Bronchial epithelial cell (primary cell): ENCODE measurements at places on chromosomes 16 and 17.

GRCh38 chr17:66764506-66764905 lies 70.4 kb upstream of the CACNG5 start:
- DNase-seq, result no peak

DNA sequence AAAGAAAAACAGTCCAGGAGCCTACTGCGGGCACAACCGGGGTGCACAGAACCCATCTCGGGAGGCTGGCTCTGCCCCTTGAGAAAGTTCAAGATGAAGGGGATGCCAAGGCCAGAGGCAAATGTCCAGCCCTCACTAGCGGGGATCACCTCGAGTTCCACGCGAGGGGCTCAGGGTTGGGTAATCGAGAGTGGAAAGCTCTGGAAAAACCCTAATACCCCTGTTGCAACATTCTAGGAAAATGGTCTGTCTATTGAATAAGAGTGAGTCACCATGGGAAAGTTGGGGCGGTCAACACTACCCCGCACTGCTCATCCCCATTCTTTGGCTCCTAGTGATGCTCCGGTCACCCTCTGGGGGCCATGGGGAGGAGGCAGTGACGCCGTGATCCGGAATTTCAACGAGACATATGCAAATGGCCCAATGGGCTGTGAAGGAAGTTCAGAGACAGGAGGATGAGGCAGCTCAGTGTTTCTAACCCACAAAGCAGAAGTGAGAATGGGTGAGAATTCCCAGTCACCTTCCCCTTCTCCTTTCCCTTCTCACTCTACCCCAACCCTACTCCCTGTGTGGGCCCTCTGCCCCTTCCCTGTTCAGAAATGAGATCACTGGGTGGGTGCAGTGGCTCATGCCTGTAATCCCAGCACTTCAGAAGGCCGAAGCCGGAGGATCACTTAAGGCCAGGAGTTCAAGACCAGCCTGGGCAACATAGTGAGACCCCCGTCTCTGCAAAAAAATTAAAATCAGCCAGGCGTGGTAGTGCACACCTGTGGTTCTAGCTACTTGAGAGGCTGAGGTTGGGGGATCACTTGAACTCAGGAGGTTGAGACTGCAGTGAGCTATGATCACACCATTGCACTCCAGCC lies 22.4 kb downstream of the SOCS3 start:
- DNase-seq, result peak; percentile 94

DNA sequence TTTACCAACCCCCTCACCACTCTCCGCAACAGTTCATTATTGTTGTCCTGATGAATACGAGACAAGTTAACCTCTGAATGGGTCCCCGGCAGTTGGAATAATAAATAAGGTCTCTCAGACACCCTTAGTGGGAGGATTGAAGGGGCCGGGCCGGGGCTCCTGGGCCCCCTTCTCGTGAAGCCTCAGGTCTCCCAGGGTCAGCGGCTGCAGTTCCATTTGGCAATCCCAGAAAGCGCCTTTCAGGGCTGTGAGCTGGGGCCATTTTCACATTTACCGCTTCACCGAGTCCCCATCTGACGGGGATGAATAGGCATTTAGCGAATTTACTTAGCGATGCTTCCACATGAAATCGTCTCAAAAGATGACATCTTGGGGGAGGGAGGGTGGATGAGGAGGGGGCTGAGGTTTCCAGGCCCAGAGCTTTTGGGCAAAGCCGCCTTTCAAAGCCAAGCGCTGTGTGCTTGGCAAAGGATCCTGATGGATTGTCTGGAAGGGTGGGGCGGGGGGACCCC lies 309.8 kb downstream of the XYLT1 start:
- DNase-seq, result no peak

- no peak for DNase-seq
Observed at GRCh38 chr16:66228792-66229191, 137.7 kb upstream of the CDH5 start.

DNA sequence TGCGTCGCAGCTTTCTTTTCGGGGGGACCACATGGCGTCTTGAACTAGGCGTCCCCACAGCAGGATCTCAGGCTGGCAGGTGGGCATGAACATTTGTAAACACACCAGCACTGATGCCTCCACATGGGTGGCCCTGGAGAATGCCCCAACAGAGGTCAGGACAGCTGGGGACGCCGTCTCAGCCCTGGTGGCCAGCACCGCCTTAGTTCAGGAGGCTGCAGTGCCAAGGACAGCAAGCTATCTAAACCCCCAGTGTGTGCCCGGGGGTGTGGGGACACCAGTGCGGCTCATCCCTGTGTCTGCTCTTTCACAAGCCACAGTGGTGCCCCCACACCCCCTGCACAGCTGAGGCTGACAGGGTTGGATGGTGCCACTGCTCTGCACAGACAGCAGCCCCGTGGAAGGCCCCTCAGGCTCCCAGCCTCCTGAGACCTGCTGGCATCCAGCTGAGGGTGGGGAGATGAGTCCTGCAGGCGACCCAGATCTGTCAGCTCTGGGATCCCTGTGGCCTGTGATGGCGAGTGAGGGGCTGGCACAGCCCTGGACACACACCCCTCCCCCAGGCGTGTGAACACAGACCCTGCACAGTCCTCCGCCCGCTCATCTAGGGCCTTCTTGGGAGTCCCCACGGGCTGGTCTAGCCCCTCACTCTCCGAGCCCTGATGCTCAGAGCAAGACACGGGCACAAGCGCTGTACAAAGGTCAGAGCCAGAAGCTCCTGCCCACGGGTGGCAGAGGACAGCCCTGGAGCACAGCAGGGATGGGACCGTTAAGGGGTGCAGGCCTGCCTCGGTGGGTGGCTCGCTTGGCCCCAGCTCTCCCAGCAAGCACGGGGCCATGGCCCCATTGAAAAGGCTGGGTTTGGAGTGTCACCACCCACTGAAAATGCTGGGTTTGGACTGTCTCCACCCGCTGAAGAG lies 10.7 kb downstream of the FSCN2 start:
- no peak for DNase-seq

DNA sequence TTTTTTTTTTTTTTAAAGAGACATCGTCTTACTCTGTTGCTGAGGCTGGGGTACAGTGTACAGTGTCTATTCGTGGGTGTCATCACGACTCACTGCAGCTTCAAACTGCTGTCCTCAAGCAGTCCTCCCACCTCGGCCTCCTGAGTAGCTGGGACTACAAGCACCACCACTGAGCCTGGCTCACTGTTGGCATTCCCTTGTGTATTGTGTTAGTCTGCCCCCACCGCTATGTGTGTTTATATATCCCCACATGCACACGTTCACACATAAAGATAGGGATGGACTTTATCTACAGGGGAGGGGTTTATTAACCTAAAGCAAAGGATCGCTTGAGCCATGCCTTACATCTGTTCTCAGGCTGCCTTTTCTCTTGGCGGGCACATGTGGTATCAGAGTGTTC lies 63.8 kb downstream of the SEC14L1 start:
- DNase-seq, result no peak

- DNase-seq, result no peak
Observed at GRCh38 chr17:57033296-57033695, 51.8 kb upstream of the AKAP1 start.

- no peak for DNase-seq
Observed at GRCh38 chr16:19288872-19289799, 3.6 kb downstream of the CLEC19A start.

DNA sequence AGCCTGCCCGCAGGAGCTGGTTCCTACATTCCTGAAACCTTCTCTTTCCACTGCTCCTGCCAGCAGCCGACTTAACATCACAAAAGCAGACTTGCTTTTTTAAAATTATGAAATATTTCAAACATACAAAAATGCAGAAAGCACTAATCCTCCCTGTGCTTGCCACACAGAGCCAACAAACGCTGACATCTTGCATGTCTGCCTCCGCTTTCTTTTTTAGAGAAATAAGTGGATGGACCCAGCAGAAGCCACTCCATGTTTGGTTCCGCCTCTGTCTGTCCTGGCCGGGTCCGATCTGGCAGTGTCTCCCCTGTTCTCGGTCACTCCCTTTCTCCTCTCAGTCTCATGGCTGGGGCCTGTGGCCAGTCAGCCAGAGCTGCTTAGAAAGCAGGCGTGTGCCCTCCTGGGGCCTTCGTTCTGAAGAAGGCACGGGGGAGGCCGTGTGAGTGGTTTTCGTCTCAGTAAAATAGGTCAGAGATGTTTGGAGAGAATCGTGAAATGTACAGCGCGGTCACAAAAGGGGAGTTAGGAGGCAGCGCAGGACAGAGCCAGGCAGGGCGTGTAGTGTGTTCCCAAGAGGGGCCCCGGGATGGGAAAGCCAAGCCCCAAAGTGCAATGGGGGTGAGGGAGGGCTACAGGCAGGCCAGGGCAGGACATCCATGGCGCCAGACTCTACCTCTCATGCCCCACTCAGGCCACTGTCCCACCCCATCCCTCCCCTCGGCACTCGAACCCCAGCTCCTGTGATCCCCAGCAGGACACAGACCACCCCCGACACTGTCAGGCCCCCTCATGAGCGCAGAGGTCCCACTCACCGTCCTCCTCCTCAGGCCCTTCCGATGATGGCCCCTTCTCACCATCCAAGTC lies 23.2 kb downstream of the MXRA7 start:
- no peak for DNase-seq

- peak; percentile 85 for DNase-seq
Observed at GRCh38 chr17:46063241-46063640, 64.2 kb downstream of the STH start.

DNA sequence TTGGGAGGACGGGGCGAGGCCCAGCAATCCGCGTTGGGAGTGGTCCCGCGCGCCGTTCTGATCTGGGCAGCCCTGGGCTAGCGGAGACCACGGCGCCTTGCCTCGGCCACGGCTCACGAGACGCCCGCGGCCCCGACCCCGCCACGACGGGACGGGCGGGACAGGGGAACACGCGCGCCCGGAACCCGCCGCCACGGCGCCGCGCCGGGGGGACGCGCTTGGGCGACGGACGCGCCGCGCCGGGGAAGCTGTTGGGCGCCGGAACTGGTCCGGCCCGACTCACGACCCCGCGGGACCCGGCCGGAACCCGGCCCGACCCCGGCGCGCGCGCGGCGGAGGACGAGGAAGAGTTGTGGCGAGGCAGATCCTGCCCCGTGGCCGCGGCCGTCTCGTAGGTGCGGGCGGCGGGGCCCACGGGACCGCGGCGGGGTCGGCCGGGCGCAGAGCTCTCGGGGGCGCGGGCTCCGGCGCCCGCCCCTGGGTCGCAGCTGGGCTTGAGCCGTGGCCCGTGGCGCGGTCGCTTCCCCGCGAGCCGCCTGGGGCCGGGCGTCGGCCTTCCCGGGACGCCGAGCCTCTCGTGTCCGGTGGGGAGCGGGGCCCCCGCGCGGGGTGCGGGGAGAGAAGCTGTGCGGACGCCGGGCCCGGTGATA lies at the start of gene ACSF3:
Gene ACSF3, plus strand, starts transcription at position 251 of the 650 bp plus-strand sequence. CDS start 6,830 bp downstream, outside the sequence.
- no peak for DNase-seq

DNA sequence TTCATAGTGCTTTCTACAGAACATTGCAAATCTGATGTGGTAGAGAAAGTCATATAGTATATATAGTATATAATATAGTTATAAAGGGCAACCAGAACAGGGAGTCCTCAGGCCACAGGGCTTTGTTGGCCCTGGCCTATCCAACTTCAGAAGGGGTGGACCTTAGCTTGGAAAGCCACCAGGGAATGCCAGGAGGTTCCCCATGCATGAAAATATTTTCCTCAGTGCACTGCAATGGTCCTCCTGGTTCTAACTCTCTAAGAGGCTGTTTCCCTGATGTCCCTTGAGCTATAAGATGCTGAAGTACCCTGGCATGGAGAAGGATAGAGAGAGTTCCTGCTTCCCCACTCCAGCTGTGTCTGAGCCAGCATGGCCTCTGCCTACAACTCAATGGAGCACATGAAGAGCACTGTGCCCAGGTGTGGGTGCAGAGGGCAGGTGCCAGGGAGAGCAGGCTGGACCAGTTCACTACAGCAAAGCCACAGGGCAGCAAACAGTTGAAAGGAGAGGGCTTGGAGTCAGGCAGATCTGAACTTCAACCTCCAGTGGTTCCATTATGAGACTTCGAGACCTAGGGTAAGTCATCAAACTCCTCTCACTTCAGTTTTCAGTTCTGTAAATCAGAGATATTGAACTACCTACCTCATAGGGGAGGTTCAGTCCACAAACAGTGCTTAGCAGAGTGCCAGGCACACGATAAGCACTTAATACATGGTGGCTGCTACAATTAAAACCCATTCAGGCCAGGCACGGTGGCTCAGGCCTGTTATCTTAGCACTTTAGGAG lies 183.1 kb downstream of the SALL1 start:
- no peak for DNase-seq

- peak; percentile 92 for DNase-seq
Observed at GRCh38 chr17:78315355-78316114, 44.3 kb downstream of the SOCS3 start.

GRCh38 chr17:31309556-31309955 lies 4.3 kb downstream of the EVI2B start:
- DNase-seq, result no peak

DNA sequence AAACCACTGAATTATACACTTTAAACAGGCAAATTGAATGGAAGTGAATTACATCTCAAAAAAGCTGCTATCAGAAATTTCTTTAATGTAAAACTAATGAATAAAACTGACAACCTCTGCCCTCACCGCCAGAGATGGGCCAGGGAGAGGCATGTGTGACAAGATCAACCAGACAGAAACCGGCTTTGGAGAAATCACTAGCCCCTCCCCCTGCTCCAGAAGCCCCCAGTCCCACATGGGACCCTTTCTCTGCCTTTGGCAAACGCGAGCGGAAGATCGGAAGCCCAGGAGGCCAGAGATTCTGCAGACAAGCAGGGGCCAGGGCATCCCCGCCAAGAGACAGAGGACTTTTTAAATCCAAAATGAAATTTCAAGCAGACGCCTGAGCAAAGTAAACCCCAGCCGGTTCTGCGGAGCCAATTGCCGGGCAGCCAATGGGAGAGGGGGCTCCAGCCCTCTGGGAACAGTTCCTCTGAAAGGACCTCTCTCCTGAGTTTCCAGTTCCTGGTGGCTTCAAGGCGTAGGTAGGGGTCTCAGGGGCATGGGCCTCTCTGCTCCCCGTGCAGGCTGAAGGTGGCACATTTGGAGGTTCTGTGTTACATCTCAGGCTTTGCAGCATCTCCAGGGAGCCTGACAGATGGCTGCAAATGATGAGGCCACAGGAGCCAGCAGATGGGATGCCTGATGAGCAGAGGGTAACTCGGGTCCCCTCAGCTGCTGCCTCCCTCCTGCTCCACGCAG lies 118.1 kb downstream of the GSG1L start:
- DNase-seq, result no peak

DNA sequence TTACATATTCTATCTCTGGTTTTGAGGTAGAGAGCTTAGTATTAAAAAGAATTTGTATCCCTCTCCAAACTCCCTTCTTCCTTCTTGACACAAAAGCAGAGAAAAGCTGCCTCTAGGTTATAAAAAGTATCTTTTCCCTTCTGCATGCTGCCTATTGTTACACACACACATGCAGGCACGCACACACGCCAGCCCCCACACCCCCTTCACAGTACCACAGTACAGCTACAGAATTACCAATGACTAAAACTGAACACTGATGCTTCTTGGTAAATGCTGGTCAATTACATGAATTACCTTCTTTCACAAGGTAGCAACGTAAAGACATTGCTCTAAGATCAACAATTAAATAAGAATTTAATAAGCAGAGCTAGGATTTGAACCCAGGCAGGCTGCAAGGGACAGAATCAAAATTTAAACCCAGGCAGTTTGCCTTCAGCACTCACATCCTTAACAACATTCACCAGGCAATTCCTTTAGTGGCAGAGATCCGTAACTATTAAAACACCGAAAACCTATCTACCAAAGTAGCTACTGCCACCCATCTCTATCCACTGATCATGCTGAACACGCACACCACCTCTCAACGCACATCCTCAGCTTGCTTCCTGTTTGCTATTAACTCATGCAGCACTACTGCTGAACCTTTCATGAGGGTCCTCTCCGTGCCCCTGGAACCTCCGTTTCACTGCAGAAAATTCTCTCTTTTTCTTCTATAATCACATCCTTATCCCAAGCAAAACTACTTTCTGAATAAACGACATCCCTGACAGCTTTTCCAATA lies 37.8 kb downstream of the YWHAE start:
- no peak for DNase-seq

GRCh38 chr16:47057630-47057993 lies 84.1 kb upstream of the DNAJA2 start:
- no peak for DNase-seq

- no peak for DNase-seq
Observed at GRCh38 chr16:17368446-17368845, 102.3 kb downstream of the XYLT1 start.
